ENCODE measurements at places on chromosomes 4 and X. TPM values are rescaled to one million over a fixed set of nuclear protein-coding genes. Genes with fewer than 3 reads are reported as not detected.

Gene ADAM29
- total RNA-seq = not detected

Gene CCDC149
- total RNA-seq = 13.3 TPM

Gene LRP2BP
- total RNA-seq = 0.23 TPM

Gene RGN
- 105 TPM for total RNA-seq

Gene ADAMTS3
- total RNA-seq = 3.8 TPM

Gene NOCT
- 18.2 TPM for total RNA-seq

Gene PSAPL1
- 4.3 TPM for total RNA-seq

Gene NUDT10
- 5.3 TPM for total RNA-seq

Gene FHDC1
- total RNA-seq = 3.1 TPM

Gene KLHL15
- total RNA-seq = 52.6 TPM

Gene CCKAR
- total RNA-seq = 0.77 TPM

Gene OGT
- 117 TPM for total RNA-seq

Gene SLAIN2
- 101 TPM for total RNA-seq

Gene MAGEA11
- total RNA-seq = not detected

Gene MAP3K15
- total RNA-seq = 0.33 TPM

Gene TEX11
- total RNA-seq = not detected

Gene APELA
- 1.6 TPM for total RNA-seq

Gene NLRP2B
- total RNA-seq = not detected

Gene ASMT
- total RNA-seq = not detected

Gene FAM149A
- 6.7 TPM for total RNA-seq

Gene KCNIP4
- 0.28 TPM for total RNA-seq

Gene OTC
- 33.2 TPM for total RNA-seq

Gene DSPP
- not detected for total RNA-seq

Gene SAGE1
- not detected for total RNA-seq

Data from hepatocyte (in vitro differentiated cells).